CD4-positive, alpha-beta T cell treated with Interleukin-17A for 4 hours (primary cell): ENCODE measurements at places on chromosomes 13 and 19.

GRCh38 chr13:107348925-107349324 lies 781.0 kb upstream of the ARGLU1 start:
- no peak for DNase-seq

- DNase-seq = no peak
Measured at GRCh38 chr13:66805657-66806056, 424.5 kb downstream of the PCDH9 start.

DNA sequence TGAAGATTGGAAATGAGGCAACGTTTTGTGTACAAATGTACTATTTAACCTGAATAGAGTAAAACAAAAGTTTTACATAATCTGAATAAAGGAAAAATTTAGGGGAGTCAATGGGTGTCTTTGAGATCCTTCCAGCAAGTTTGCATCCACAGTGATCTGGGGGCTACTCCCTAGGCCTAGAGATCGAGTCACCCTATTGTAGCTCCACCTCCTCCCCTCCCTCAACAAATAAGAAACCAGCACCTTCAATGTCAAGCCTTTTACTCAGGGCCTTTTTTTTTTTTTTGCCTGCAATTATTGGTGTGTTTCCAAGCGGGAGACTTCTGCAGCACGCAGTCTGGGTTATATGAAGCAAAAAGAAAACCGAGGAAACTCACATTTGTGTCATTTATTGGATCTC lies 16.3 kb upstream of the RAP2A start:
- no peak for DNase-seq

DNA sequence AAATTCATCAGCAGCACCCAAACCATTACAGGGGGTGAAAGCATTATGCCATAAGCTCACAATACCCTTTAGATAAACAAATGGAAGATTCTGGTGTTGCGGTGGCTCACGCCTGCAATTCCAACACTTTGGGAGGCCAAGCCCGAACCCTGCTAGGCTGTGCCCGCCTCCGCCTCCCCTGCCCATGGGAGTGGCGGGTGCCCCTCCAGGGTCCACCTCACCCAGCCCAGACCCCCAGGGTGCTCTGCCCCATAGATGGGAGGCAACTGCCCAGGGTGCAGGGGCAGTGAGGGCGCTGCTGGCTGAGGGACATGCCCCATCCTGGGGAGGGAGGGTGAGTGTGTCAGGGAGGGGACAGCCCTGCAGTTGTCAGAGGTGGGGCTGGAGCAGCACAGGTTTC lies 10.0 kb upstream of the SIGLECL1 start:
- DNase-seq = no peak

DNA sequence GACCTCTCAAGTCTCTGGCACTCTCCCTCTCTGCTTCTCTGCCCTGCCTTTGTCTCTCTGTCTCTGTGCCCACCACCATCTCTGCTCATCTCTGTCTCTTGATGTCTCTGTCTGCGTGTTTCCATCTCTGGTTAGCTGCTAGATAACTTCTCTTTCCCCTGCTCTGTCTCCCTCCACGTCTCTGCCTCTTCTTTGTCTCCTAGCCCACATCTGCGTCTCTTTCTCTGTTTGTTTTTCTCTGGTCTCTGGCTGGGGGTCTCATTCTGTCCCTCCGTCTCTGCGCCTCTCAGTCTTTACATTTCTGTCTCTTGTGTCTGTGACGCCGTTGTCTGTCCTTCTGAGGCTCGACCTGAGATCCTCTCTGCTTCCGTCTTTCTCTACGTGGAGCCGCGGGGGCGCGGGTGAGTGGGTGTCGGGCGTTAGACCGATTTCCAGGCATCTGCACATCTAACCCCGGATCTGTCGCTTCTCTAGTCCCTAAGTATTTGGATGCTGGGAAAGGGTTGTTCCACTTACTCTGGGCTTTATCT lies 386 bp downstream of the GIPR start:
- peak; percentile 50 for DNase-seq

- DNase-seq = no peak
Measured at GRCh38 chr13:30618186-30618929, 638 bp downstream of the USPL1 start.

GRCh38 chr19:18317961-18318800 lies 4.7 kb downstream of the LSM4 start:
- peak; percentile 72 for DNase-seq

GRCh38 chr13:31321457-31321856 lies 121.7 kb downstream of the B3GLCT start:
- no peak for DNase-seq

DNA sequence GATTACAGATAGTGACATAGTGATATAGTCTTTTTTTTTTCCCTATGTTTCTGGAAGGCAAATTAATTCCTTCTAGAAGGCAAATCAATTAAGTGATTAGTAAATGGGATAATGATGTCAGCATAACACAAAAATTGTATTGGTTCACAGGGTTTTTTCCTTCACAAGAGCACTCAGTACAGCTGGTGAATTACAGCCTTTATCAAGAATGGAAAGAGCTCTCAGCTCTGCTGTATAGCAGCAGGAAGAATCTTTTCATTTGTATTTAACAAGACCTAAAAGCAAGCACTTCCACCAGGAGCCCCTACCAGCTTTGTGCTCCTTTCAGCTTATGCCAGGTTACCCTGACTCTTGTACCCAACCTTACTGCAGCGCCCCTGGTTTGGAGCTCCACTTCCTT lies 90.8 kb downstream of the SERP2 start:
- DNase-seq = no peak

DNA sequence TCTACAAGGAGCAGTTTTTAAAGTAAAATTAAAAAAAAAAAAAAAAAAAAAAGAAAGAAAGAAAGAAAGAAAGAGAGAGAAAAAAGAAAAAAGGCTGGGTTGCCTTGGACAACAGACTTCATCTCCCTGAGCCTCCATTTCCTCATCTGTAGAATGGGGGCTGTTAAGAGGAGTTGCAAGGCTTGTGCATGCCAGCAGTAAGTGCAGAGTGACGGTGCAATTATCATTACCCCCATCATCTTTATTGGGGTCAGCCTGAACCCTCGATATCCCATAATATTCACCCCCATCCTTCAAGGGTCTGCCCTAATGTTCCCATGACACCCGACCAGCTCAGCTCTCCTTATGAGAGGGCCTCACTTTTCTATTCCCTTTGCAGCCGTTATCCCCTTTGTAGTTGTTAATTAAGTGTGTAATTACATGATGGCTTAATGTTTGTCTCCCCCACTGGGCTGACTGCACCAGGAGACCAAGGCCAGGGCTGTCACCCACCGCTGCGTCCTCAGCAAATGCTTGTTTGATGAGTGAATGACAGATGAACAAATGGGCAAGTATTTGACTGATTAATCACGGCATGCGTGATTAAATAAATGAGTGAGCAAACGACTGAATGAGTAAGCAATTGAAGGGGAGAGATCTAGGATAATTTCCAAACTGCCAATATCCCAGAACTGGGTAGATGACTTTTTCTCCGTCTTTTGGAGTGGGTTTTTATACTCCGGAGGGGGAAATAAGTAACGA lies 10.1 kb downstream of the FOSB start:
- peak; percentile 35 for DNase-seq

- DNase-seq = no peak
Measured at GRCh38 chr13:24218977-24219376, 58.5 kb downstream of the SPATA13 start.

GRCh38 chr13:30545320-30545719 lies 72.4 kb upstream of the USPL1 start:
- DNase-seq = no peak

DNA sequence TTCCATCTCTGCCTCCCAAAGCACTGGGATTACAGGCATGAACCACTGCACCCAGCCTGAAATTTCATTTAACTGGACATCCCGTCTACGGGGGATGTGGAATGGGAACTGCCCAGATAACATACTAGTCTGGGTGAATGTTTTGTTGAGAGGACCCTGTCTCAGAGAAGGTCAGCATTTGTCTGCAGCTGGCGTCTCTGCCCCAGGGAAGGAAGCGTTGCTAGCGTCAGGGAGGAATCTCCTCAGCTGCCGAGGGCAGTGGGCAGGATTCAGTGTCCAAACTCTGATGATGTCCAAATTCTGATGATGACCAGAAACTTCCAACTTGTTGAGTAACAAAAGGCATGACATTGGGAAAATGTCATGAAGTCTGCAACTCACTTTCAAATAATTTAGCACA lies 3.1 kb downstream of the NXNL1 start:
- DNase-seq = no peak

DNA sequence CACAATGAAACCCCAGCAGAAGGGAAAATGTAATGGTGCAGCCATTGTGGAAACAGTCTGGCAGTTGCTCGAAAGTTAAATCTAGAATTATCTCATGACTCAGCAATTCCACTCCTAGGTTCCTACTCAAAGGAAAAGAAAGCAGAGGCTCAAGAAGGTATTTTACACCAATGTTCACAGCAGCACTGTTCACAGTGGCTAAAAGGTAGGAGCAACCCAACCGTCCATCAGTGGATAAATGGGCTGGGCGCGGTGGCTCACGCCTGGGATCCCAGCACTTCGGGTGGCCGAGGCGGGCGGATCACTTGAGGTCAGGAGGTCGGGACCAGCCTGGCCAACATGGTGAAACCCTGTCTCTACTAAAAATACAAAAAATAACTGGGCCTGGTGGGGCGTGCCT lies 25.9 kb downstream of the ZFR2 start:
- DNase-seq = no peak

GRCh38 chr19:35314858-35315470 lies 14.0 kb upstream of the CD22 start:
- no peak for DNase-seq

DNA sequence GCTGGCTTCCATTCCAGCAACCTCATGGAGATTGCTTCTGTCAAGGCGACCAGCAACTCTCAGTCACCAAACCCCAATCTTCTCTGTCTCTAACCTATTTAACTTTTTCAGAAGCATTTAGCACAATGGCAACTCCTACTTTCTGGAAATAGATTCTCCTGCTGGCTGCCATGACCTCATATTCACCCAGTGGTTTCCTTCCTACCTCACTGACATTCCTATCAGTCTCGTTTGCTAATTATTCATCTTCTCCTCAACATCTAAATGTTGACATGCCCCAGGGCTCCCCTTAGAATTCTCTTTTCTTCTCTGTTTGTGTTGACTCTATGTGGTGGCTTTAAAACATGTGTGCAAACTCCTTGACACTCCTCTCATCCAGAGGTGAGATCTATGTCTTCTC lies 106.7 kb downstream of the OLFM4 start:
- DNase-seq = no peak

DNA sequence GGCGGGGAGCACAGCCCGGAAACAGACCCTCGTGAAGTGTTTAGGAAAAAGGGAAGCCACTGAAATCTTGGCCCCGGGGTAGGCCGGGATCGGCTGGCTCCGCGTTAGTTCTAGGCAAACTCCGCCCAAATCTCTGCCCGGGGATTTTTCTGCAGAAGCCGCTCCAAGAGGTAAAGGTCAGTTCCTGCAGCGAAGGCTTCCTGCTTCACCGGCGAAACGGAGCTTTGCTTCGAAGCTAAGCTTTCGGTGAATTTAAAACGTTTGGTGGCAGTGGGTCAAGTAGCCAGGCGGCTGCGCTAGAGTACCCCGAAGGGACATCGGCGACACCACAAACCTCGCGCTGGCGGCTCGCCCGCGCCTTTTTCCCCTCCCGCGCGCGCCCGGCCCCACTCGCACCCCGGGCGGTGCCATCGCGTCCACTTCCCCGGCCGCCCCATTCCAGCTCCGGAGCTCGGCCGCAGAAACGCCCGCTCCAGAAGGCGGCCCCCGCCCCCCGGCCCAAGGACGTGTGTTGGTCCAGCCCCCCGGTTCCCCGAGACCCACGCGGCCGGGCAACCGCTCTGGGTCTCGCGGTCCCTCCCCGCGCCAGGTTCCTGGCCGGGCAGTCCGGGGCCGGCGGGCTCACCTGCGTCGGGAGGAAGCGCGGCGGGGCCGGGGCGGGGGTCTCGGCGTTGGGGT lies 441 bp downstream of the GJB2 start:
- DNase-seq = peak; percentile 14

DNA sequence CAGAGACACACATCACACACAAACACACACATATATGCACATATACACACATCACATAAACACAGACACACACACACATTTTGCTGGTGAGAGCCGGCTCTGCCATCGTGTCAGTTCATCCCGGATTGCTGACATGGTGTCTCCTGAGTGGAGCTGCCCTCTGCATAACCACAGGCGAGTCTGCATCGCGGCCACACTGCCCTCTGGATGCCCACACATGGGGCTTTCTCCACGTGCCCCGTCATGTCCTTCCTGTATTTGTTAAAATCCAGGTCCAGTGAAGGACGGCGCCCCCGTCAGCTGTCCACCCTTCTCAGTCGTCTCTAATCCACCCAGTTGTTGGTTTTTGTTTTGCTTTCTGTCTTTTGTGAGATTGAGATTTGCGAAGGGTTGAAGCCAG lies 52.6 kb upstream of the F7 start:
- DNase-seq = no peak

DNA sequence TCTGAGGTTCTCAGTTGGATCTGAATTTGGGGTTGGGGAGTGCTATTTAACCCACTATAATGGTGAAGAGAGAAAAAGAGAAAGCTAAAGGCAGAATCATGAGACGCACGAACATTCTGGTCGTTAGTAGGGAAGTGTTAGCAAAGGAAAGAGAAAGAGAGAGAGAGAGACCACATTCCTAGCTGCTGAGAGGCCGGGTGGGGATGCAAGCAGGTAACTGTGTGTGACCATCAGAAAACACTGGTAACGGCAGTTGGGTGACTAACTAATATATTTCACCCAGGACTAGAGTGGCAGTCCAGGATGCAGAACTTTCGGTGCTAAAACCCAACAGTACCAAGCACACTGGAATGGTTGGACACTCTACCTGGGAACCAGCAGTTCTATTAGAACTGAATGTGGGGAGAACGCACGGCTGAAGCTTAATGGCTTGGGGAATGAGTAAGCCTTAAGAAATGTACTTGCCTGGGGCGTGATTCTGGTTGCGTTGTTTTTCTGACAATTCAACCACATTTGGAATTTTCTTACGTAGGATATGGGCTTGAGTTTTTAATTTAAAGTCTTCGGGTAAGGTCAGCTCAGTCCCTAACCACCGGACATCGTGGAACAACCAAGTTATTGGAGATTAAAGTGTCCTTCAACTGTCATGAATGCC lies 130.2 kb downstream of the DNAJC15 start:
- DNase-seq = no peak

DNA sequence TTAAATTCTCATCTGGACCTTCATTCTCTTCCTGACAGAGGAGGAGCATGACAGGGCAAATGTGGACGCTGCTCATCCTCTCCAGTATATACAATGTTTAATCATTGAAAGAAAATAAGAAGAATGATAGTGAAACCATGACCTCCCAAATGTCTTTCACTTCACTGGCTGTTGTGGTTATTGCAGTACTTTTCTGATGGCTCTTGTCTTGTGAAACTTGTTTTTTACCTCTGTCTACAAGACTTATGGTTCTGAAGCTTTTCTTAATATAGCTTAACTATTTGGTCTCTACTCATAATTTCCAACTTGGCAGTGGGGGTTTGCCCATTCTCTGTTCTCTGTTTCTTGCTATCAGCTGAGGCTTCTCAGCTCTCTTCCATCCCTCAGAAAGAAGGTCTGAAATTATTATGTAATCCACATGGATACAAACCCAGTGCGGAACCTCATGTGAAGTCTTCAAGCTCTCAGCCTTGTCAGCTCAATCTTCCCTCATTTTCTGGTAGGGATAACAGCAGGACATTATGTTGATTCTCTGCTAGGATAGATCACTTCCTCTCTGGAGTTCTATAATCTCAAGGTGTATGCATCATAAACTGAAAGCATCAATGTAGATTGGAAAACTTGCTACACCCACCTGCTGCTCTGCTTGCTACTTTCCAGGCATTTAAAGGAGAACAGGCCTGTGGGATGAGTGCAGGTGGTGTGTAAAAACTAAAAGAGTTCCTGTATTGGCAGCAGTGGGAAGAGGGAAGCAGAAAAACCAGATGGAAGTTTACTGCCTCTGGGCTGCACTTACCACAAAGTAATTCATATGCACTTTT lies 250.3 kb upstream of the HTR2A start:
- no peak for DNase-seq
